NCI-H2227 treated with DMSO at 0.1 percent for 48 hours (cell line): ENCODE measurements at places on chromosomes 4 and X.

DNA sequence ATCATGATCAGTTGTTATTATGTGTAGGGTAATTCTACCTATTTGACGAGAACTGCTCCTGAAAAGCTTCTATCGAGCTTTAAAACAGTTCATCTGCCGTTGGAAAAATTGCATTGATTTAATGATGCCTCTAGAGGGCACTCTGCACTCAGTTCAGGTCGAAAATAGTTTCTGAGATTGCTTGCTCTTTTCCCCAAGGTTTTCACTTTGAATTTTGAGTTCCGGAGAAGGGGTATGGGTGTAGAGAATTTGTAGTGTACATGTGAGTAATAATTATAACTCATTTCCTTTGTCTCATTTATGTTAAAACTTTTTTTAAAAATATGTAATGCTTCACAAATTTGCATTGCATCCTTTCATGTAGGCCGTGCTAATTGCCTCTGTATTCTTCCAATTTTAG is 28.4 kb upstream of the TNIP3 start:
- peak; percentile 0 for DNase-seq

- DNase-seq, result no peak
Measured at GRCh38 chrX:149040873-149041535, 464.1 kb downstream of the IDS start.

GRCh38 chr4:41360214-41360920 is 103.6 kb downstream of the UCHL1 start:
- DNase-seq, result peak; percentile 59

DNA sequence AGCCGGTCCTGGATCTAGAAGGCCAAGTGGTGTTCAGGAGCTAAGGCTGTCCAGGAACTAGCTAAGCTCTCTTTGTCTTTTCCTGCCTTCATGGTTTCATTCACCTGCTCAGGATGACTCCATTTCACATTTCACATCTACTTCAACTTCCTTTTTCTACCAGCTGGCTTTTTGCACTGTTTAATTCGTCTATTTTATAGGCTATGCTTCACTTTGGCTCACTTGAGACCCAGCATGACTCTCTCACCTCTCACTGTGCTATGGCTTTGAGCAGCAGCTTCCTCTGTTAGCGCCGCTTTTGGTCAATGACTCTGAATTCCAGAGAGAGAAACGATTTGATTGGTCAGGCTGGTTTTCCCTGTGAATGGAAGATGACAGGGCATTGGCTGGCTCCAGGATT is 213.5 kb upstream of the CLNK start:
- DNase-seq, result no peak

- peak; percentile 92 for DNase-seq
Measured at GRCh38 chr4:129323658-129324057, 227.7 kb downstream of the C4orf33 start.

GRCh38 chr4:189087971-189088370 is 852.7 kb upstream of the FRG1 start:
- DNase-seq, result no peak

DNA sequence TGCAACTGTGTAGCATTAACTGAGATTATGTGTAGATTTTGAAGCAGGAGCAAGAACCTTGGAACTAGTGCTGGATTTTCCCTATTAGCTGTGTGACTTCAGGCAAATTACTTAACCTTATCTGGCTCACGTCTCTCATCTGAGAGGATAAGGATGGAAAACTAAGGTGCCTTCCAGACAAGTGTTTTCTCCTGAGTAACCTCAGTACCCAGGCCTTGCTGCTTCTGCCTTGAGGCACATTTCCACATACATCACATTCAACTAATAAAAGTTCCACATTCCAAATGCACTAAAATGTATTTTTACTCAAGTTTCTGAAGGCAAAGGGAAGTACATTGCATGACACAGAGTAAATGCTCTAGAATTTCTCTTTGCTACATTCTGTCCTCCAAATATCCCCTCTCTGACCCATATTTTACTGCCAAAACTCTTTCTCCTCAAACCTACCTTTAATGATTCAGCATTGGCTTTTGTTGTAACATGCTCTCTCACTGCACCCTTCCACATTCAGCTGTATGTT is 195.4 kb upstream of the ADGRL3 start:
- no peak for DNase-seq

- DNase-seq, result no peak
Measured at GRCh38 chr4:97432551-97432950, 710.7 kb downstream of the STPG2 start.

GRCh38 chr4:110854021-110854678 is 231.3 kb upstream of the PITX2 start:
- DNase-seq, result no peak

GRCh38 chr4:99763635-99764101 is 53.0 kb upstream of the DAPP1 start:
- DNase-seq, result no peak

- DNase-seq, result no peak
Measured at GRCh38 chr4:146222313-146222712, 8.0 kb downstream of the REELD1 start.

- DNase-seq, result no peak
Measured at GRCh38 chrX:28585767-28586166, 1.5 kb upstream of the IL1RAPL1 start.
